WTC11 (cell line): ENCODE measurements at places on chromosomes 12 and 14. TPM values are rescaled to one million over a fixed set of nuclear protein-coding genes. Genes with fewer than 3 reads are reported as not detected.

DNA sequence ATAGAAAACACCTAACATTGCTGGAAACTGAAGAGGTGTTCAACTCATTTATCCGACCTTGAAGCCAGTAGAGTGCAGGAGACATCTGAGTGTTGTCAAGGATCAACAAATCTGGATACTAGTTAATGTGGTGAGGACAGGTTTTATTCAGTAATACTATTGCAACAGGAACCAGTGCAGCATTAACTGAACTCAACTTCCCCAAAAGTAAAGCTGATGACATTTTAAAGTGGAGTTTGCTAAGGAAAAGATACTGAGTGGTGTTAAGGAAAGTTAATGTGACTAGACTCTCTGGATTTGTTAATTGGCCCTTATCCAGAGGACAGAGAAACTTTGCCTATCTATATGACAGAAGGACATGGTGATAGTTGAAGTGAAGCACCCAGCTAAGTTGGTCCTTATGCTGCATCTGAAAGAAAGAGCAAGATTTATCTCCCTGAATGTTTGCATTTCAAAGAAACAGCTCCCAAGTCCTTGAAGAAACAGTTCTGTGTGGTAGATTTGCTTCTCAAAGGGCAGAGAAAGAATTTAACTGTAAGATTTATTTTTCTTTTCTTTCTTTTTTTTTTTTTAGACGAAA lies 1.2 kb upstream of the CLEC7A start:
- 0 out of 2 replicates have a peak overlapping the region, but pooled peaks have one; percentile 1 for H3K4me3 ChIP-seq
- no peaks in the 10 kb centered on the region for H3K27me3 ChIP-seq

The ZBTB1 gene
- total RNA-seq, result 24.7 to 32.5 TPM (median 31.7 TPM) in 3 replicates

DNA sequence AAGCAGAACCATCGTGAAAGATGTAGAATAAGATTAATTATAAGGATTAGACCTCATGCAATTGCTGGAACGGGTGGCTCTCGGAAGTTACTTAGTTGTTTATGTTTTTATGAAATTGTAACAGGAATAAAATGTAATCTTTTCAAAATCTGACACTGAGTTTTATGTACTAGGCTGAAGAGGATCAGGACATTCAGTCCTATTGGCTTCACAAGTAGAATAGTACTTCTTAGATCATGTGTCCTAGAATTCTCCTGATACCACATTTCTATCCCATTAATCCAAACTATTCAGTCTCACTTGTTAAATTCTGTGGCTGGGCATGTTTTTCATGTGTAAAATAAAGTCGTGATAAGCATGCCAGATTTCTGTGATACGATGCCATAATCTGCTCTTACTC lies 423.5 kb upstream of the OR4E1 start:
- no peaks in the 10 kb centered on the region for H3K36me3 ChIP-seq
- H3K4me1 ChIP-seq, result no peaks in the 10 kb centered on the region
- no peak overlapping the region for H3K4me3 ChIP-seq
- no peak overlapping the region for H3K27ac ChIP-seq

The AKAP3 gene
- 1.8 to 2.6 TPM (median 1.9 TPM) in 3 replicates for total RNA-seq

DNA sequence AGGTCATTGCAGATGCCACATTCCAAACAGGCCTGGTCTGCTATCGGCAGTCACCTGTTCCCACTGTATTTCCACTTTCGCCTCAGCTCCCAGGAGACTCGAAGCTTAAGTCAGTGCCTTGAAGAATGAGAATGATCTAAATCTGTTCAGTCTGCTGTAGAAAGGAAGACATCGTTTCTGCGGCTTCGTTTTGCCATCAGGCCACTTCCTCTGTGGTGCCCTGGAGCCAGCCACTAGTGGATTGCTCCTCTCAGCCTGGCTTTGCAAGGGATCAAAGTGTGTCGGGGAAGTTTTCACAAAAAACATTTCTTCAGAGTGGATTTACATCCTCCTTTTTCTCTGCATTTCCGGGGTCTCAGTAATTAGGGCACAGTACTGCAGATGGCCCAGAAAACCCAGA lies 66.7 kb downstream of the AACS start:
- no peak for DNase-seq
- H3K27ac ChIP-seq, result no peak overlapping the region
- H3K36me3 ChIP-seq, result peaks cover 30% of the 10 kb centered on the region
- no peak overlapping the region for H3K4me3 ChIP-seq

- no peaks in the 10 kb centered on the region for H3K36me3 ChIP-seq
- H3K4me3 ChIP-seq, result no peak overlapping the region
- no peak for DNase-seq
- H3K27me3 ChIP-seq, result no peaks in the 10 kb centered on the region
- peaks cover 14% of the 10 kb centered on the region for H3K4me1 ChIP-seq
Observed at GRCh38 chr12:96864335-96864734, 42.7 kb upstream of the NEDD1 start.

GRCh38 chr14:104126753-104127152 lies 11.6 kb upstream of the KIF26A start:
- no peak overlapping the region for H3K4me3 ChIP-seq
- peaks cover 23% of the 10 kb centered on the region for H3K27me3 ChIP-seq
- H3K27ac ChIP-seq, result no peak overlapping the region
- H3K36me3 ChIP-seq, result peaks cover 28% of the 10 kb centered on the region

GRCh38 chr12:77600468-77600843 lies 230.2 kb upstream of the NAV3 start:
- no peaks in the 10 kb centered on the region for H3K4me1 ChIP-seq
- H3K27ac ChIP-seq, result no peak overlapping the region
- H3K4me3 ChIP-seq, result no peak overlapping the region
- DNase-seq, result no peak
- H3K36me3 ChIP-seq, result no peaks in the 10 kb centered on the region

DNA sequence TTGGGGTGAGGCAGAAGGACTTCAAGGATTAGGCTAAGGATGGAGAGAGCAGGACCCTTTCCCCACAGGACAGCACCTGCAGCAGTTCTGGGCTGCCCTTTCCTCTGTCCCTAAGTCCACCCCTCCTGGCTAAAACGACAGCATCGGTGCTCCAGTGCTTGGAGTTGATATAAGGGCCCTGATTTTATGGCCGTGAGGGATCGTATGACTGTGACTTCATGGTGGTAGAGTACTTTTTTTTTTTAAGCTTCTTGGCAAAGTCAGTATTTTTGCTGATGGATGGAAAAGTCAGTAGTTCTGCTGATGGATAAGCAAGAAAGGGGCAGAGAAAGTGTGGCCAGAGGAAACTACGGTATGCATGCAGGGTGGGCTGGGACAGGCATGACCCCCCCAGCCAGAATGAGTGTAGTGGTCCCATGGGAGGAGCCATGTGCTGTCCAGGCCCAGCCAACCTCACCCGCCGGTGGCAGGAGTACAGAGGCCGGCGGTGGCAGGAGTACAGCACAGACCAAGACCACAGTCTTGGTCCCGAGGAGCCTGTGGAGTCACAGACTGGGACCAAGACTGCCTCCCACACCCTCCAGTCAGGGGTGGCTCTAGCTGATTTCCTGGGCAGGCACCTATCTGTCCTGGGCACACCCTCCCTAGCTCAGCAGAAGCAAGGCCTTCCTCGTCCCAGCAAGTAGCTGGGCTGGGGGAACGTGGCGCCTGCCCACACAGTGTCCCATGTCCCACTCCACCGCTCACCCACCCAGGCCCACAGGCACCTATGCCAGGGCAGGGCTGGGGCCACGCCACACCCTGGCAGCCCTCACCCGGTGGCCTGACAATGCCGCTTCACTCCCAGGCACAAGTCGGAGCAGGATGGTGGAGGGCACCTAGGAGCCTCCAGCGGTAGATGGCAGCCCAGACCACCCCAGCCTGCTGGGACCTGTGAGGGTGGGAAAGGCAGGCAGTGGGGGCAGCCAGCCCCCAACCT lies 46.3 kb downstream of the CCDC88C start:
- DNase-seq, result no peak
- H3K27ac ChIP-seq, result peak overlapping the region; percentile 50
- no peaks in the 10 kb centered on the region for H3K27me3 ChIP-seq

GRCh38 chr12:117040496-117040895 lies 58.7 kb downstream of the TESC start:
- H3K4me3 ChIP-seq, result no peak overlapping the region
- H3K4me1 ChIP-seq, result peaks cover 27% of the 10 kb centered on the region
- no peaks in the 10 kb centered on the region for H3K36me3 ChIP-seq
- DNase-seq, result no peak
- peak overlapping the region; percentile 89 for H3K27ac ChIP-seq

DNA sequence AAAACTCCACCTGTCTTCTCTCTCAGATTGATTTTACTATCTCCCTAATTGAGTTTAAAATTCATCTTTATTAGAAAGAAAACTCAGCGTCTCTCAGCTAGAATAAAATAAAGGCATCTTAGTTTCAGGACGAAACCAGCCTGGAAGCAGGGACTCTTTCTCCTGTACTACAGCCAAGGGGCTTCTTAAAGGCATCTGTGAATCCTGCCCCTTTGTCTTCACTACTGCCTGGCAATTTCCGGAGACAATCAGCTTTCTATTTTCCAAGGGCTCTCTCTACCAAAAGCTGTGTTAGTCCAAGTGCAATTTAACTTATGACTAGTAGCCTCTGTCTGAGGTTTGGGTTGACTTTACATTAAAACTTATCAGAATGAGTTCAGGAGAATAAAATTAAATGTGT lies 623.3 kb upstream of the FOXG1 start:
- H3K36me3 ChIP-seq, result peaks cover 4% of the 10 kb centered on the region; the same call in 1 of the 2 replicates
- H3K4me3 ChIP-seq, result no peak overlapping the region
- H3K27ac ChIP-seq, result no peak overlapping the region; the same call in 1 of the 2 replicates
- H3K4me1 ChIP-seq, result peaks cover 9% of the 10 kb centered on the region
- no peak for DNase-seq

- H3K4me1 ChIP-seq, result peaks cover 8% of the 10 kb centered on the region
- H3K27me3 ChIP-seq, result no peaks in the 10 kb centered on the region; the same call in 1 of the 2 replicates
- H3K36me3 ChIP-seq, result no peaks in the 10 kb centered on the region
- no peak overlapping the region for H3K27ac ChIP-seq
- H3K4me3 ChIP-seq, result no peak overlapping the region
Observed at GRCh38 chr12:67436230-67436629, 167.1 kb downstream of the CAND1 start.

The LTB4R2 gene
- total RNA-seq, result 9.1 to 12.9 TPM (median 9.8 TPM) in 3 replicates

The CLEC14A gene
- total RNA-seq, result 0.09 to 0.23 TPM (median 0.15 TPM) in 3 replicates

GRCh38 chr14:99422228-99423010 lies 58.2 kb downstream of the SETD3 start:
- no peaks in the 10 kb centered on the region for H3K27me3 ChIP-seq
- H3K4me1 ChIP-seq, result peaks cover 62% of the 10 kb centered on the region
- no peak overlapping the region for H3K27ac ChIP-seq
- DNase-seq, result no peak

DNA sequence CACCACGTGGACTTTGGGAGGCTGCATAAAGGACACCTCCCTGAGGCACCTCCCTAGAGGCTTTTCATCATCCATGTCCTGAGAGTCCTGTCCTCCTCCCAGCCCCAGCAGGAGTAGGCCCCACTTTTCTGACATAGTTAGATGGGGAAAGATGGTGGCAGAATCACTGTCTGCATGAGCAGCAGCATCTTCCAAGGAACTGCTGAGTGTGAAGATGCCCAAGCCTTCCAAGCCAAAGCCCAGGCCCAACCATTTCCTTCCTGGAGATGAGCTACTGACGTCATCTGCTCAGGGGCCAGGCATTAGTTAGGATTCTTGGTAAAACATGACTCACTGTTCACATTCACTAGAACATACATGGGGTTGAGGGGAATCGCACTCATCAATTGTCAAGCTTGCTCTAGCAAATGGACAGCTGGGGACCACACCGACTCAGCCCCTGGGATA lies 37.3 kb downstream of the VDR start:
- no peak overlapping the region for H3K4me3 ChIP-seq
- no peaks in the 10 kb centered on the region for H3K36me3 ChIP-seq
- no peak overlapping the region for H3K27ac ChIP-seq
- H3K27me3 ChIP-seq, result peaks cover 3% of the 10 kb centered on the region; the same call in 1 of the 2 replicates
- DNase-seq, result no peak
- no peaks in the 10 kb centered on the region for H3K4me1 ChIP-seq

The KCNK10 gene
- 0.53 to 0.96 TPM (median 0.87 TPM) in 3 replicates for total RNA-seq

The CDKN3 gene
- total RNA-seq, result 55.4 to 62.0 TPM (median 57.0 TPM) in 3 replicates

DNA sequence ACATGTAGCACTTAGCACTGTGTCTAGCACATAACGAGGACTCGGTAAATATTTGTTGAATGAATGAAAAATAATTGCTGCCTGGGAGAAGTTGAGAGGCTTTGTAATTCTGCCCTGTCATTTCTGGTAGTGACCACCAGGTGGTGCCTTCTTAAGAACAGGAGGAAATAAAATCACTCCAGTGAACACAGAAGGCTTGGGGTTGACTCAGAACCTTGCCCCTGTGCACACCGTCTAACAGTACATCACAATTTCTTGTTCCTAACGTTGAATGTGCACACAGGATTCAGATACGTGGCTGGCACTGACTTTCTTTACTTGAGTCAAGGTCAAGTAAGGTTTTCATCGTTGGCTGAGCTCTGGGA lies 91.8 kb downstream of the RGS6 start:
- DNase-seq, result peak; percentile 44
- no peak overlapping the region for H3K27ac ChIP-seq
- no peaks in the 10 kb centered on the region; the same call in 1 of the 2 replicates for H3K27me3 ChIP-seq
- H3K36me3 ChIP-seq, result no peaks in the 10 kb centered on the region

DNA sequence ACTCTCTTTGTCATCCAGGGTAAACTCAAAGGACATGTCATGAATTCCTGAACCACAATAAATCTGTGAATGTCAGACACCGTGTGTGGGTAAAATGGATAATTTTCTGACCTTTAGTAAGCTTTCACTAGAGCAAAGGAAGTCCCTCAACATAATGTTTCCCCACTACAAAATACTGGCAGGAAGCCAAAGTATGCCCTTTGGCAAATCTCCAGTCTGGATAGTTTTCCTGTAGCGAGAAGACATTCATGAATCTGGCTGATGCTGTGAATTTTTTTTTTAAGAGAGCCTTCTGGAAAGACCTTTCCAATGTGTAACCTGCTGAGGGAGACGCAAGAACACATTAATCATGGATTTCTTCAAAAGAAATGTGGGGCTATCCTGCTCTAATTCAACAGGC lies 389.6 kb upstream of the DDHD1 start:
- H3K4me3 ChIP-seq, result no peak overlapping the region
- DNase-seq, result no peak
- H3K27me3 ChIP-seq, result no peaks in the 10 kb centered on the region
- peaks cover 7% of the 10 kb centered on the region; the same call in 1 of the 2 replicates for H3K4me1 ChIP-seq

DNA sequence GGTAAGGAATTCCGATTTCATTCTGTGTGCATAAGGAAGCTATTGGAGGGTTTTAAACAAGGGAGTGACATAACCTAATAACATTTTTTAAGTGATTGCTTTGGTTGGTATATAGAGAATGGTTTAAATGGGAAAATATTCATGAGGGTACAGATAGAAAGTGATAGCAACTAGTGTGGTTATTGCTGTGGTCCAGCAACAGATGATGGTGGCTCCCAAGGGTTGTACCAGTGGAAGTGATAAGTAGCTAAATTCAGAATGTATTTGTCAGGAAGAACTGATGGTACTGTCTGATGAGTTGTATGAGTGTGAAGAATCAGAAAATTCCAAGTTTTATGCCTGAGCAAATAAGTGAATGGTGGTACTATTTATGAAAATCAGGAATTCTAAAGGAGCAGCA lies 2.6 kb upstream of the CNOT2 start:
- peak overlapping the region; percentile 7 for H3K4me3 ChIP-seq
- H3K27ac ChIP-seq, result peak overlapping the region; percentile 37
- no peaks in the 10 kb centered on the region for H3K27me3 ChIP-seq

The ESRRB gene
- total RNA-seq, result 1.4 to 1.8 TPM (median 1.6 TPM) in 3 replicates

The TAS2R10 gene
- not detected in 3 replicates for total RNA-seq

The SPTSSA gene
- 21.7 to 24.5 TPM (median 22.5 TPM) in 3 replicates for total RNA-seq

The FLRT2 gene
- total RNA-seq, result 8.0 to 13.2 TPM (median 9.4 TPM) in 3 replicates
